Activated naive CD4-positive, alpha-beta T cell treated with anti-CD3 and anti-CD28 coated beads, Interleukin-2, amount 10 ng/mL, durations not matched to agents 7 days and 5 days (primary cell): ENCODE measurements at places on chromosomes 4 and X.

GRCh38 chrX:110915111-110915510, 119.5 kb upstream of the CHRDL1 start:
- H3K4me1 ChIP-seq = no peaks in the 10 kb centered on the region
- H3K36me3 ChIP-seq = no peaks in the 10 kb centered on the region
- H3K27me3 ChIP-seq = no peaks in the 10 kb centered on the region
- H3K4me3 ChIP-seq = no peak overlapping the region
- H3K27ac ChIP-seq = no peak overlapping the region

- H3K27ac ChIP-seq = no peak overlapping the region
- H3K4me1 ChIP-seq = no peaks in the 10 kb centered on the region
- no peak overlapping the region for H3K4me3 ChIP-seq
- H3K36me3 ChIP-seq = no peaks in the 10 kb centered on the region
- H3K27me3 ChIP-seq = no peaks in the 10 kb centered on the region
Observed at GRCh38 chr4:74920704-74921103, 12.2 kb upstream of the PARM1 start.

- no peaks in the 10 kb centered on the region for H3K27me3 ChIP-seq
- peaks cover 20% of the 10 kb centered on the region for H3K36me3 ChIP-seq
- no peak overlapping the region for H3K27ac ChIP-seq
Observed at GRCh38 chrX:24190500-24191156, 41.1 kb downstream of the ZFX start.

DNA sequence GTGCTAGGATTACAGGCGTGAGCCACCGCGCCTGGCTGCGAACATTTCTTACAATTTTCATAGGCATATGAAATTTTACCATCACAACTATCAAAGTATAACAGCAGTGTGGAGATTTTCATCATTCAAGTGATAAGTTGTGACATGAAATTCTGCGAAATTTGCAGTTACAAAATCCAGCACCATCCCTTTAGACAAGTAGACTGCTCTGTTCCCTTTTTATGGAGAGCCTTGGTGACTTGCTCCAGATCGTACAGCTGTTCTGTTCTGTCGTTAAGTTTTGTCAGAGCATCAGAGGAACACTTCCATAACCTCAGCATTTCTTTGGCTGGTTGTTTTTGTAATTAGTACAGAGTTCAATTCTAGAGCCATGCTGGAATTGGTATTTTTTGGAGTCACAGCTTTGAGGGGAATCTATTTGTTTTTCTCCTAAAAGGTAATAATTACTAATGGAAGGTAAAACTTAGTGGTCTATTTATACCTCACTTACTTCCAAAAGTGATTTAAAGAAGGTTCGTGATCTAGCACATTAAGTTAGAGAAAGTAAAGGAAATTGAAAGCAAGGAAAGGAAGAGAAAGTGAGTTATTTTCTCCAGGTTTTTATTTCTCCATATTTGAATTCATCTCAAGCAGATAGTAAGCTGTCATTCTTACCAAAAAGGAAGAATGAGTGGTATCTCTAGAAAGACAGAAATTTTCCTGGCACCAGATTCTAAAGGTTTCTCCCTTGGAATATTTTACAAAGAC, 22.1 kb downstream of the ZRSR2 start:
- peaks cover 34% of the 10 kb centered on the region for H3K36me3 ChIP-seq
- H3K4me3 ChIP-seq = no peak overlapping the region
- no peaks in the 10 kb centered on the region for H3K27me3 ChIP-seq

- no peak overlapping the region for H3K27ac ChIP-seq
- no peaks in the 10 kb centered on the region for H3K27me3 ChIP-seq
- H3K36me3 ChIP-seq = peaks cover 8% of the 10 kb centered on the region
- peaks cover 4% of the 10 kb centered on the region for H3K4me1 ChIP-seq
- no peak for DNase-seq
- H3K4me3 ChIP-seq = no peak overlapping the region
Observed at GRCh38 chrX:78019586-78020483, 50.4 kb upstream of the PGAM4 start.

GRCh38 chrX:119512146-119512800, 44.0 kb downstream of the SLC25A5 start:
- H3K4me1 ChIP-seq = peaks cover 4% of the 10 kb centered on the region
- no peaks in the 10 kb centered on the region for H3K36me3 ChIP-seq
- peak; percentile 43 for DNase-seq
- H3K27me3 ChIP-seq = peaks cover 2% of the 10 kb centered on the region
- H3K4me3 ChIP-seq = no peak overlapping the region

DNA sequence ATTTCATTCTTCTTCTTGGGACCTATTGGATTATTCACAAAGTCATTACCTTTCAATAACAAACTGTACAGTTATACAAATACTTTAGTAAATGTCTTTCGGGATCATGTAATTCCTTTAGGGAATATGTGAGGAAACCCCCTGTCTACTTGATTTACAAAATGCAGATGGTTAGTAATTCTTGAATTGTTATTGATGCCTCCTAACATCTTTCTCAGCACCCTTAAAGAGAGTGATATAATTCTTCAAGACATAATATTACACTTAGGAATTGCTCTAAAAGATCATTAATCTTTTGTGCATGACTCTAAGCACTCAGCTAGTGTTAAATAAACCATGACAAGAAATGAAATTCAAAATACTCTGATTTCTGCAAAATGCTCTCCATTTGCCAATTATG, 988.1 kb upstream of the HS3ST1 start:
- H3K36me3 ChIP-seq = no peaks in the 10 kb centered on the region
- no peaks in the 10 kb centered on the region for H3K4me1 ChIP-seq
- no peak for DNase-seq
